Head of caudate nucleus (tissue), 42 donors: ENCODE measurements at places on chromosomes 11 and 22.

DNA sequence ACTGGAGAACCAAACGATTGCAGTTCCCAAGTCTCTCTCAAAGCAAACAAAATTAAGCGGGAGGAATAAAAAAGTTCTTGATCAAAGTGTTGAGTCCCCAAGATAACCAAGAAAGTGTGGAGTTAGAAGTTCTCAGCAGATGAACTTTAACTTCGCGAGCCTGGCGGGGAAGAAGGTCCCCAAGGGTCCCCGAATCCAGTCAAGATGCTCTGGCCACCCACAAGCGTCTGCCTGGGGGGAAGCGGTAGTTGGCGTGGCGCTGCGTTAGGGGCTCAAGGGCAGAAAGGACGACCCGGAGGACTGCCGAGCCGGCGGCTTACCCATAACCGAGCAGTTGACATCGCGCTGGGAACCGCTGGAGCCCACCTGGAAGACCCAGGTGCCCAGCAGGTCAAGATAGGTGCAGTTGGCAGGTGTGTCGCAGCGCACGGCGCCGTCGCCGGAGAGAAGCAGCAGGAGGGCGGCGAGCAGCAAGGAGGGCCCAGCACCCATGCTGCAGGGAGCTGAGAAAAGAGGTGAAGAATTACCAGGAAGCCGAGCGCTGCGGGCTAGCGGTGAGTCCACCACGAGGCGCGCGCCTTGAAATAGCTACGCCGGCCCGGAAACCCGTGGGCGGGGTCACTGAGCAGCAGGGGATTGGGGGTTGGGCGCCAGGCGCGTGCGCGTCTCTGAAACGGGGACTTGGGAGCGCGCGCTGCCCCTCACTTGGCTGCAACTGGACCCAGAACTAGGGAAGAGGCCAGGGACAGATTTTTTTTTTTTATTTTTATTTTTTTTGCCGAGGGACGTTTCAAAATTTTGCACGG is at the start of gene CTSC:
CTSC (minus strand) TSS at position 556 of the 806 bp plus-strand sequence; CDS start at position 492, 64 bp downstream.
- DNase-seq, result peak; percentile 87

DNA sequence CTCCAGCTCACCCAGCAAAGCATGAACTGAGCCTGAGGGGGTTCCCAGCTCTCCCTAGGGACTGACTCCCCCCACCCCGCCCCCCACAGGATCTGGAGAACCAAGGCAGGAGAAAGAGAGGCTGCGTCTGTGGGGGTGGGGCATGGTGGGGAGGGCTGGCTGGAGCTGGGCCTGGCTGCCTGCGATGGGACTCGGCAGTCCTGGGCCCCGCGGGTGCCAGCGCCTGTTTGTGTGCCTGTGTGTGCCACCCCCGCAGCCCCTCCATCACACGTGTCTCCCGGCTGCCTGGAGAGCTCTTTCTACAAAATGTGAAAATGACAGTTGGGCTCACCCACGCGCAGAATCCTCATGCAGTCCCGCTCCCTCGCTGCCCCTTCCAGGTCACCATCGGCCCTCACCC is 46.8 kb downstream of the CACNA1I start:
- DNase-seq, result peak; percentile 75

DNA sequence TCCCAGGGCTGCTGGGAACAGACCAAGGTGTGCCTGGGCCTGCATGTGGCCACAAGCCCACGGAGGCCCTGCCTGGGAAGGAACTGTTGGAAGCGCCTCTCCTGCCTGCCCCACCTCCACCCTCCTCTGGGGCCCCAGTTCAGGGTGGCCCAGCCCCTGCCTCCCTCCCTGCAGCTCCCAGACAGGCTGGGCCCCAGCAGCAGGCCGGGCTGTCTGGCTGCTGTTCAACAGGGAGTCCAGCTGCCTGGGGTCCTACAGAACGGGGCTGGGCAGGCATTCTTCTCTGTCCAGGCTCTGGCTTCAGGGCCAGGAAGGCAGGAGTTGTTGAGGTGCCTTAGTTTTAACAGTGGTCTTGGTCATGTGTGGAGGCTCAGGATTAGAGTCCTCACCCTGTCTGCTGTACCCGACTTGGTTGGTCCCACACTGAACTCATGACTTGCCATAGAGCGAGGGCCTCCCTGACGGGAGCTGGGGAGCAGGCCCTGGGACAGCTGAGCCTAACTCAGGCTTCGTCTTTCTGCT is 11.8 kb downstream of the PRDM11 start:
- DNase-seq, result no peak

DNA sequence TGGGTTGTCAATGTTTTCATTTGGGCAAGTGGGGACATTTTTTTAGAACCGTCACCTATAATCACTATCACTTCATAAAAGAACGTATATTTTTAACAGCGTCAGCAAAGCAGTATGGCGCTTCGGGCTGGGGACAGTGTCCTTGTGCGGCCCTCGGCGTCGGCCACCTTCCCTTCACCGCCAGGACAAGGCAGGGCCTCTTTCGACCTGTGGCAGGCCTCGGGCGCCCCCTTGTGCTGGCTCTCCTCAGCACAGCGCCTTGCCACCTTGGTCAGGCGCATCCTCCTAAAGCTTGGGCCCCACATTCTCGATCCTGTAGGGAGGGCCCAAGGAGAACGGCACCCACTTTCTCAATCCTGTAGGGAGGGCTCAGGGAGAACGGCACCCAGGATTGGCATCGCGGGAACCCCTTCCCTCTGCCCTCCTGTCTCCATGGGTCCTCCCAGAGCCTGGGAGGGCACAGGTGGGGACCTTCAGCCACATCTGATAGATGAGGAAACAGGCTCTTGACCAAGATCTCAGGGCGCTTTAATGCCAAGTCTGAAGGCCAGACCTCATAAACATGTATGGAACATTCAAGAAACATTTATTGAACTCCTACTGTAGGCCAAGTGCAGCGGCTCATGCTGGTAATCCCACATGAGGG is 11.5 kb upstream of the FADD start:
- peak; percentile 68 for DNase-seq

- no peak for DNase-seq
Observed at GRCh38 chr11:39425226-39425625, 2034.2 kb downstream of the LRRC4C start.

DNA sequence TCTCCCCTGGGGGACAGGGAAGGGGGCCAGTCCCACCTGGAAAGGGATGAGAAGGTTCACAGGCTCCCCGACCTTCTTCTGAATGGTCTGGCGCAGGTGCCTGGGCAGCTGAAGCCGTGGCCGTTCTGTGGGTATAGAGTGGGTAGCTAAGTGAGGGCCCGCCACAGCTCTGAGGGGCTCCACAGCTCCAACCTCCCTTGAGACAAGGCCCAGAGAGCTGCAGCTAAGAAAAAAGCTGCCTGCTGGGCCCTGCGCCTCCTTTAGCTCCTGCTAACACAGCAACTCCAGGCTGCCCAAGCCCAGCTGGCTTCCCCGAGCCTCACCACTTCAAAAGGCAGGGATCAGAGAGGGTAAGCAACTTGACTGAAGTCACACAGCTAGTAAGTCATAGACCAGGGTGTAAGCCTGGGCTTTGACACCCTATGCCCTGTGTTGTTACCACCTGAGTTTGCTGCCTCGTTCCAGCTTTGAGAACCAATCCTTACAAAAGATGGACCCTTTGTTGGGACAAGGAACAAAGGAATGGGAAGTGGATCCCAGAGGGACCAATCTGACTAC is 18.5 kb downstream of the MYBPC3 start:
- no peak for DNase-seq

DNA sequence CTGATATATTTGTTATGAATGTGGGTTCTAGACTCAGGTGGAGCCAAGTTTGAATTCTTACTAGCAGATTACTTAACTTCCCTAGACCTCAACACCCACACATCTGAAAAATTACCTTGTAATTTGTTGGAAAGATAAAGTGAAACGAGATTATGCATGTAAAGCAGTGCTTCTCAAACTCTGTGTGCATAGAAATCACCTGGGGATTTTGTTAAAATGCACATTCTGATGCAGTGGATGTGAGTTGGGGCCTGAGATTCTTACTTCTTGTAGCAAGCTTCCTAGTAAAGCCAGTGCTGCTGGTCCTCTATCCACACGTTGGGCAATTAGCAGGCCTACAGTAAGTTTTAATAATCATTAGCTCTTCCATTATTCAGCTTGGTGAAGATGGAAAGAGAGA is 15.1 kb upstream of the CEP295 start:
- DNase-seq, result no peak
